ENCODE measurements at places on chromosomes 7 and 10. TPM values are rescaled to one million over a fixed set of nuclear protein-coding genes. Genes with fewer than 3 reads are reported as not detected.

- H3K27me3 ChIP-seq: no peaks in the 10 kb centered on the region
- H3K27ac ChIP-seq: no peak overlapping the region
- DNase-seq: no peak
- no peaks in the 10 kb centered on the region for H3K4me1 ChIP-seq
- no peak overlapping the region for H3K4me3 ChIP-seq
Observed at GRCh38 chr10:120327675-120328074, 129.4 kb upstream of the PLPP4 start.

- no peak within 1 kb of the TSS for H3K27ac ChIP-seq
- no peak within 1 kb of the TSS for H3K4me3 ChIP-seq
- no peaks in the 10 kb centered on the region for H3K4me1 ChIP-seq
- peaks cover 23% of the 10 kb centered on the region for H3K27me3 ChIP-seq
Observed at GRCh38 chr10:25174461-25175230, at the start of gene GPR158. Gene GPR158 (plus strand): TSS chr10:25175001. CDS start chr10:25175421, 420 bp downstream.

DNA sequence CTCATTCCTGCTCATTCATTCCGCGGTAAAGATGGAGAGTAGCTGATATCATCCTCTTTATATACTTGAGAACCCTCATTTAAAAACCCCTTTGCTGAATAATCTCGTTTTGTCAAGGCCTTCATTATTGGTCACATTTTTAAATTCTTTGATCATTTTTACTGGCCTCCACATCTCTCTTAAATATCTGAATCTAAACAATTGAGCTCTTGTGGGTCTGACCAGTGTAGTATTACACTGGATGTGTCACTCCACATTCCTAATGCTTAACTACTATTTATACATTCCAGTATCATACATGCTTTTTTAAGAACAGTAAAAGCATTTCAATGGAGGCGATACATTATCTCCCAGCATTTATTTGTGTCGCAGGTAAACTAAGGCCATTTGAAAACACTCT, 12.6 kb upstream of the PRPS1L1 start:
- H3K4me3 ChIP-seq: no peak overlapping the region
- H3K27ac ChIP-seq: no peak overlapping the region
- H3K27me3 ChIP-seq: no peaks in the 10 kb centered on the region
- no peak for DNase-seq
- H3K36me3 ChIP-seq: no peaks in the 10 kb centered on the region
- no peaks in the 10 kb centered on the region for H3K4me1 ChIP-seq

The KCNIP2 gene
- total RNA-seq: 0.96 TPM

The MRLN gene
- not detected for total RNA-seq

DNA sequence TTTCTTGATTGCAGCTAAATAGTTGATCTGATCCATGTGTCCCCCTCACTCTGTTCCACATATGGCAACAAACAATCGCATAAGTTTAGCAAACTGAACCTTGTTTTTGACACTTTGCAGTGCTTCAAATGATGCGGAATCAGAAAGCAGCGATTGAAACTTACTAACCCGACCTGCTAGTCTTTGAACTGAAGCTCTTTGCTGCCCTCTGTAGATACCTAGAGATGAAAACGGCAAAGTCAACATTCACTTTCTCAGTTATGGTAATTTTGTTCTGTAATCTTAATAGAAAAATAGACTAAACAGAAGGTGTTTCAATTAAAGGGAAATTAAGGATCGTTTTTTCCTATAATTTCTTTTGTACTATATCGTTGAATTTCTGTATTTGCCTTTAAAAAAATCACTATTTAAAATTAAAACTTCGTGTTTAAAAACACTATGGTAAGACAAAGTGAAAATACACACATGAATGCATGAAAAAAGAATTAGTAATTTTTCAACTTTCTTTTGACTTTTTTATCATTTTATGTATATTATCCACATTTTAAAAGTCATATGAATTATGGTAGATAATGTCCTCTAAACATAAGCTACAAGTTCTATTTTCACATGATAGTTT, 276.5 kb downstream of the MAGI2 start:
- DNase-seq: no peak
- H3K27me3 ChIP-seq: no peaks in the 10 kb centered on the region
- no peak overlapping the region for H3K4me3 ChIP-seq
- H3K27ac ChIP-seq: no peak overlapping the region

The COBL gene
- not detected for total RNA-seq

- H3K4me3 ChIP-seq: no peak overlapping the region
- no peak overlapping the region for H3K27ac ChIP-seq
- no peak for DNase-seq
- H3K36me3 ChIP-seq: no peaks in the 10 kb centered on the region
Observed at GRCh38 chr10:59342723-59343122, 19.6 kb downstream of the FAM13C start.

DNA sequence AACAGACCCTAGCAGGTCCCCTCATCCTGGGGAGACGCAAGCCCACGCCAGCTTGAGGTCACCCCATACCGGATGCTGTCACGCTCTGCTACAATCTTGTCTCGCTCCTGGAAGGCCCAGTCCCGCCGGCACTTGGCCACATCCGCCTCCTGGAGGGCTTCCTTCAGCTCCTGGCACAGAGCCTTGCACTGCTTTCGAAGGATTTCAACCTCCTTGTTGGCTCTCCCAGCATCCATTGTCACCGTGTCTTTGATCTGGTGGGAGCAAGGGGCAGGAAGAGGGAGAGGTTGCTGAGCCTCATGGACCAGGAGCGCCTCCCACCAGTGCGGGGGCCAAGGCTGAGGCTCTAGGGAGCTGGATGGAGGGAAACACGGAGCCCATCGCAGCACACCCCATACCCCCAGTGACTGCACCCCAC, 90.9 kb downstream of the DLG5 start:
- no peak overlapping the region for H3K4me3 ChIP-seq
- no peaks in the 10 kb centered on the region for H3K27me3 ChIP-seq
- peak overlapping the region; percentile 77 for H3K27ac ChIP-seq
- no peaks in the 10 kb centered on the region for H3K36me3 ChIP-seq
- peaks cover 21% of the 10 kb centered on the region for H3K4me1 ChIP-seq

- no peaks in the 10 kb centered on the region for H3K27me3 ChIP-seq
- no peaks in the 10 kb centered on the region for H3K4me1 ChIP-seq
- no peak overlapping the region for H3K27ac ChIP-seq
- H3K36me3 ChIP-seq: no peaks in the 10 kb centered on the region
- DNase-seq: peak; percentile 39
- H3K4me3 ChIP-seq: no peak overlapping the region
Observed at GRCh38 chr7:1706721-1707613, 36.9 kb downstream of the ELFN1 start.

GRCh38 chr10:79490400-79491142, 21.8 kb upstream of the EIF5AL1 start:
- no peaks in the 10 kb centered on the region for H3K27me3 ChIP-seq
- no peak overlapping the region for H3K4me3 ChIP-seq
- H3K4me1 ChIP-seq: no peaks in the 10 kb centered on the region
- no peak overlapping the region for H3K27ac ChIP-seq

GRCh38 chr10:120423431-120424197, 33.4 kb upstream of the PLPP4 start:
- no peak overlapping the region for H3K27ac ChIP-seq
- H3K4me3 ChIP-seq: no peak overlapping the region
- no peaks in the 10 kb centered on the region for H3K27me3 ChIP-seq
- H3K4me1 ChIP-seq: no peaks in the 10 kb centered on the region
- DNase-seq: no peak
- H3K36me3 ChIP-seq: no peaks in the 10 kb centered on the region

The DGKI gene
- 1.3 TPM for total RNA-seq

- no peak for DNase-seq
- no peaks in the 10 kb centered on the region for H3K27me3 ChIP-seq
- H3K4me1 ChIP-seq: no peaks in the 10 kb centered on the region
- no peak overlapping the region for H3K4me3 ChIP-seq
- no peaks in the 10 kb centered on the region for H3K36me3 ChIP-seq
Observed at GRCh38 chr10:93841961-93842360, 51.8 kb upstream of the SLC35G1 start.

DNA sequence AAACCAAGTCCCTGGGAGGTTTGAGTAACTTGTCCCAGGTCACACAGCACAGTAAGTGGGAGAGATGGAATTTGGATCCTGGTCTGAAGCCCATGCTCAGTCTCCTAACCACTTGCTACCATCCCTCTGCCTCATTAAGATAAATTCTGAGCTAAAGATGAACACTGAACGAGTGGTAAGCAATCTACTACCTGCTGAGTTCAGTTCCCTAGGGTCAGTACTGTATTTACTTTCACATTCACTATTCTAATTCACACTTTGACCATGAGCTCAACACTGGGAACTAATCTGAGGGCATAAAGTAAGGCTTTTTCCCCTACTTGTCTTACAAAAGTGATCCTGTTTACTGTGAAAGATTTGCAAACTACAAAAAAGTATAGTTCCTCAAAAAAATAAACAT, 2.4 kb downstream of the UROS start:
- no peaks in the 10 kb centered on the region for H3K36me3 ChIP-seq
- H3K27ac ChIP-seq: no peak overlapping the region
- no peak overlapping the region for H3K4me3 ChIP-seq
- peaks cover 37% of the 10 kb centered on the region for H3K4me1 ChIP-seq

DNA sequence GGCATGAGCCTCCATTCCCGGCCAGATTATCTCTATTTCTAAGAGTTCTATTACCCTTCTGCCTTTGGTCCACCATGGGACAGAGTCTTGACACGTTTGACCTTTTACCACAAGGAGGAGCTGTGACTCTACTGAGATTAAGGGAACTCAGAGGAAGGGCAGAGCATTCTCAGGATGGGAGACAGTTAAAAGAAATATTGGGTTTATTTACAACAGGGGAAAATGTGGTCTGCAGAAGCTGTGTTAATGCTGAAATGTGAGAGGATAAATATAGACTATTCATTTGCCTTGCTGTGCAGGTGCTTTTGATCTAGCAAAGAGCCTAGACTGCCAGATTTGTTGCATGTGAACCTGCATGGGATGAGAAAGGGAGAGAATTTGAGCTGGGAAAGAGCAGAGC, 45.8 kb upstream of the PRSS58 start:
- no peak overlapping the region for H3K4me3 ChIP-seq
- H3K4me1 ChIP-seq: peaks cover 16% of the 10 kb centered on the region
- H3K36me3 ChIP-seq: no peaks in the 10 kb centered on the region
- no peaks in the 10 kb centered on the region for H3K27me3 ChIP-seq
- H3K27ac ChIP-seq: no peak overlapping the region

The MRC1 gene
- 1.4 TPM for total RNA-seq

The ADCYAP1R1 gene
- not detected for total RNA-seq

DNA sequence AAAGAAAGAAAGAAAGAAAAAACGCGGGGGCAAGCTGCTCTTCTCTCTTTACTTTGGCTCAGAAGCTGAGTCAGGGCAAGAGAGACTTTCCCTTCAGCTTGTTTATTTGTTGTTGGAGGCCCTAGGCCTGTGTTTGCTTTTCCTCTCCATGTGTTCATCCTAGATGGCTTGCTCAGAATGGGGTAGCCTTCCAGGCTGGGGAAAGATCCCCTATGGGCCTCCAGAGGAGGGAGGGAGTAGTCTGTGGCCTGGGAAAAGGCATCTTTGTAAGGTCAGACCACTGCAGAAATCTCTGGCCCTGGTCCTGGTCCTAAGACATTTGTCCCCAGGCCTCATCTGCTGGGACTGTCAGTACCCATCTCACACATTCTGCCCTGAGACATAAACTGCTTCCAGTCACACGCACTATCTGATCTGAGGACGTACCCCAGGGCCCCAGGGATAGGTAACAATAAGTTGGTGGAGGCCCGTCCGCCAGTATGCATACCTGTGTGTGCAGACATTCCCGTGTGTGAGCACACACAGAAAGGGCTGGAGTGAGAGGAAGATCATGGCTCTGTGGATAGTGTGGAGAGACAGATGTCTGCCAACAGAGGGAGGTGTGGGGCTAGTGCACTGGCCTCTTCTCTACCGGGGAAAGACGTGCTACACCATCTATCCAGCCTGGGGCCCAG, 4.9 kb upstream of the SCD start:
- no peak overlapping the region for H3K27ac ChIP-seq
- no peaks in the 10 kb centered on the region for H3K27me3 ChIP-seq
- H3K36me3 ChIP-seq: no peaks in the 10 kb centered on the region
- DNase-seq: peak; percentile 57
- no peak overlapping the region for H3K4me3 ChIP-seq

- H3K4me1 ChIP-seq: no peaks in the 10 kb centered on the region
- DNase-seq: no peak
- H3K36me3 ChIP-seq: no peaks in the 10 kb centered on the region
- H3K27ac ChIP-seq: no peak overlapping the region
- H3K27me3 ChIP-seq: no peaks in the 10 kb centered on the region
- no peak overlapping the region for H3K4me3 ChIP-seq
Observed at GRCh38 chr7:84452618-84453017, 258.0 kb upstream of the SEMA3A start.

- no peak overlapping the region for H3K4me3 ChIP-seq
- no peak overlapping the region for H3K27ac ChIP-seq
- no peak for DNase-seq
- no peaks in the 10 kb centered on the region for H3K4me1 ChIP-seq
Observed at GRCh38 chr7:122485856-122486255, 181.3 kb upstream of the FEZF1 start.

The KCND2 gene
- total RNA-seq: not detected

- H3K27me3 ChIP-seq: no peaks in the 10 kb centered on the region
- H3K36me3 ChIP-seq: no peaks in the 10 kb centered on the region
- DNase-seq: no peak
Observed at GRCh38 chr7:148819697-148820360, 64.3 kb downstream of the EZH2 start.

Measured in CD8-positive, alpha-beta memory T cell (primary cell).